Vein endothelial cell (primary cell): ENCODE measurements at places on chromosomes 3 and 15. TPM values are rescaled to one million over a fixed set of nuclear protein-coding genes. Genes with fewer than 3 reads are reported as not detected.

ITGA11 gene
- 2.4 and 2.6 TPM in 2 replicates for total RNA-seq

B3GALNT1 gene
- 10.1 and 21.2 TPM in 2 replicates for total RNA-seq

GPR160 gene
- total RNA-seq = 5.6 and 7.7 TPM in 2 replicates

MEGF11 gene
- under 0.01 TPM in 1 of 2 replicates, not detected in the other for total RNA-seq

CPN2 gene
- not detected in 2 replicates for total RNA-seq
